ENCODE measurements at places on chromosomes 2 and 18. TPM values are rescaled to one million over a fixed set of nuclear protein-coding genes. Genes with fewer than 3 reads are reported as not detected.

DNA sequence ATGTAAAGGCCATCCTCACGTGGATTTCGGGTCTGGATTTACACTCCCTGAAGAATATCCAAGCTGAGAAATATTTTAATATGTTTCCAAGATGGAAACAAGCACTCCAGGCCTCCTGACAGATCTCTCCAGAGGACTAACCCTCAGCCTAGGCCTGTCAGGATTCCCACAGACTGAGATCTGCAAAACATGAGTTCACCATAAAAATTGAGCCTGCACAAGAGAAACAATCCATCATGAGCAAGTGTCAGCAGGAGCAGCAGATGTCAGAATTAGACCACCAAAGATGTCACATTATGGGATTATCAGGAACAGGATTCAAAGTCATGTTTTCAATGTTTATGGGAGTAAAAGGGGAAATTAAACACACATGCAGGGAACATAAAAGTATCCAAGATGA, 191.3 kb downstream of the TFCP2L1 start:
- no peak for ATAC-seq

- ATAC-seq = no peak
Observed at GRCh38 chr2:99697811-99698568, 208.2 kb upstream of the REV1 start.

DNA sequence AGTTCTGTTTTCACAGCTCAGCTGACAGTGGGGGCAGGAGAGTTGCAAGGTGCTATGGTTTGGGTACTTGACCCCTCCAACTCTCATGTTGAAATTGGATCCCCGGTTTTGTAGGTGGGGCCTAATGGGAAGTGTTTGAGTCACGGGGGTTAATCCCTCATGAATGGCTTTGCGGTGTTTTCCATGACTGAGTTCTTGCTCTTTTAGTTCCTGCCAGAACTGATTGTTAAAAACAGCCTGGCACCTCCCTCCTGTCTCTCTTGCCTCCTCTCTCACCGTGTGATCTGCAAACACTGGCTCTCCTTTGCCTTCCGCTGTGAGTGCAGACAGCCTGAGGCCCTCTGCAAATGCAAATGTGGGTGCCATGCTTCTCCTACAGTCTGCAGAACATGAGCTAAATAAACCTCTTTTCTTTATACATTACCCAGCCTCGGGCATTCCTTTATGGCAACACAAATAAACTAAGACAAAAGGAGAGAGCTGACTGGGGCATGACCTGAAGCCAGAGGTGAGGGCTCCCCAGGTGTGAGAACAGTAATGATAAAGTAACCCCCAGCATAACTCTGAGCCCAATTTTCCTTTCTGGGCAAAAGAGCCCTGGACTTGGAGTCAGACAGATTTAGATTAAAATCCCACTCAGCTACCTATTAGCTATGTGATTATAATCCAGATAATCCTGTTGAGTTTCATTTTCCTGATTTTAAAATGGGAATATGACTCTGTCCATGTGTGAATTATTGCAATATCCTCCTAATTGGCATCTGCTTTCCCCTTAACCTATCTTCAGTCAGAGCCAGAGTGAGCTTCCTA, 64.9 kb upstream of the CAPN13 start:
- ATAC-seq = no peak

DNA sequence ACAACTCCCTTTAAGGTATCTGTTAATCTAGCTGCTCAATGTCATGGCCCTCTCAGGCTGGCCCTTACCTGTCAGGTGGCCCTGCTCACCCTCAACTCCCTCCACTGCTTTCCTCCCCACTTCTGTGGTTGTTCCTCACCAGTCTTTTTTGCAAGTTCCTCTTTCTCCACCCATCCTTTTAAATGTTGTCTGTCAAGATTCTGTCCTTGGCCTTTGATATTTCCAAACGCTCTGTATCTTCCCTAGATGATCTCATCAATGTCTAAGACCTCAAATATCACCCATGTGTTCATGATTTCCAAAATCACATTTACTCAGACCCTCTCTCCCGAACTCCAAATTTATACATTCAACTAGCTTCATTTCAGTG, 3.5 kb downstream of the PTPN2 start:
- ATAC-seq = no peak

GRCh38 chr2:208274748-208275147, 8.7 kb downstream of the PIKFYVE start:
- ATAC-seq = no peak

IL37 gene
- 0.78 TPM for total RNA-seq

All from activated T-helper 17 cell treated with anti-CD3 and anti-CD28 coated beads, Interleukin-2, amount 50 U/mL, for 72 hours (primary cell).